Thoracic aorta (tissue), 2 donors: ENCODE measurements at places on chromosomes 6 and 20.

- DNase-seq, result no peak
Measured at GRCh38 chr20:32541323-32542258, 43.5 kb downstream of the NOL4L start.

DNA sequence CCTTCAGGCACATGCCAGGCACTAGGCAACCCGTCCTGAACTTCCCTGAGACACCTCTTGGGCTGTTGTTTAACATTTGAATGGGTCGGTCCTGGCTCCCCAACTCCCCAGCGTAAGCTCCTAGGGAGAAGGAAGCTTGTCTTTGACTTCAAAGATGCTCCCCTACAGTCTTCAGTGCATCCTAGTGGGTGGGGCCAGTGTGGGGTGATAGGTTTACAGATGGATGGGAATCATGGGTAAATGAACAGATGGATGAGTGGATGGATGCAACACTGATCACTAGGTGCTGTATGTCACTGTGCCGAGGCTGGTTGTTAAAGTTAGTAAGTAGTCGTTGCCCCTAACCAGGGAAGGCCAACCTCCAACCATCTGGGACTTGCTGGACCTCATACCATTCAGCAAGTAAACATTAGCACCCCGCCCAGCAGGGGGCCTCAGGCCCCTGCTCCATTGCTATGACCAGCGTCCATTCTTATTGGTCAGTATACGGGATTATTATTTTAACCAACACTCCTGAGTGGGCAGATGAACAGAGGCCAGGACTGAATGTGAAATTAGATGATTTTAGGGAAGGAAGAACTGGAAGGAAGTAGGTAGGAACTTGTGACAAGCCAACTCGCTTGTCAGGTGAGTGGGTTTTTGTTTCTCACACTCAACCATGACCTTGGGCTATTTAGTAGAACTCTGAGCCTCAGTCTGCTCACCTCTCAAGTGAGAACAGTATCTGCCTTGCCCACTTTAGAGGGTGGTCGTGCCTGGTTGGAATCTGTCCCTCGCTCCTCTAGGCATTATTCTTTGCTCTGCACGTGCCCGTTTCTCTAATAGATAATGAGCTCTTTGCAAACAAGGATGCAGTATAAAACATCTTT is 82.9 kb upstream of the FOXP4 start:
- peak; percentile 54 for DNase-seq

DNA sequence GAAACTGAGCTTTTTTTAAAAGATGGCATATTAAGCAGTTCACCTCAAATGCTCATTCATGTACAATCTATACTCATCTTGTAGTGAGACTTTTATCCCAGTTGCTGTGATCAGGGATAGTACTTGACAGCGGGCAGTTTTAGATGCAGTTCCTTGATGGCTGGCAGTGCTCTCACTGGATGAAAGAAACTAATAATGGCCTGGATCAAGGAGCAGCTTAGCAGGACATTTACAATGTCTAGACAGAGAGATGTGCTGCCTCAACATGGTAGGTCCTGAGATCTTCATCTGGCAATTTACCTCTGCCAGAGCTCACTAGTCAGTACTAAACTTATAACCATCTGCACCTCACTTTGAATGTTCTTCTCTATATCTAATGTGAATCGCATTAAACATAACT is 46.8 kb upstream of the LYRM2 start:
- no peak for DNase-seq

GRCh38 chr20:49742948-49743347 is 29.3 kb upstream of the B4GALT5 start:
- DNase-seq, result no peak

DNA sequence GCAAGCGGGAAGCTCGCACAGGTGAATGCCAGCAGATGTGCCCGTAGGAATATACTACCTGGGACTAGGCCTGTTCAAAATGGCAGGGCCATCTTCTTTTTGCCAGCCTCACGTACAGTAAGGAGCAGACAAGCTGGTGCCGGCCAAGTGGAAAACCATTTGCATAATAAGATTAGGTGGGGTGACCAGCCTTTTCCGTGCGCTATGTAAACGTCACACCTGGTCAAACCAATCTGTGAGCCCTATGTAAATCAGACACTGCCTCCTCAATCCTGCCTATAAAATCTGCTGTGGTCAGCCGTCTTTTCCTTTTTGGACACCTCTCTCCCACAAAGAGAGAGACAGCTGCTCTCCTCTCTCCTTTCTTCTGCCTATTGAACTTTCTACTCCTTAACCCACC is 60.8 kb upstream of the TMEM30A start:
- no peak for DNase-seq

DNA sequence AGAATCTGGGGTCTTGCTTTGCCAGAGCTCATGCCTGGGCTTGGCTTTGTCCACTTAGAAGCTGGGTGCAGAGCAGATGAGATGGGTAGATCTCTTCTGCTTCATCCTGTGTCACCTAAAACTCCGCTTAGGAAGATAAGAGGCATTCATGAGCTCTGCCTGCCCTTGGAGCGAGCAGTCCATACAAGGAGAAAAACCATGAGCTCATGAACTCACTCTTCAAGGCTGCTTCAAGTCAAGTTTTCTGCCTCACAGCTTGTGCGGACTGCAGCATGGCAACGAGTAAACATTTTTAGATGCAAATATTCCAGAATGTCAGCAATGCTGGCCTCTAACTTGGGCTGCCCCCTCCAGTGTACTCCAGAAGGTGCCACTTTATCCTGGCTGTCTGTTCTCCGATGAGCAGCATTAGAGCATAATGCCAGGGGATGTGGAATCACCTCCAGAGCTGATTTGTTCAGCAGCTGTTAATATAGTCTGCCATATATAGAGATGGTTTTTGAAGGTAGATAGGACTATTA is 10.7 kb upstream of the UQCC2 start:
- no peak for DNase-seq

DNA sequence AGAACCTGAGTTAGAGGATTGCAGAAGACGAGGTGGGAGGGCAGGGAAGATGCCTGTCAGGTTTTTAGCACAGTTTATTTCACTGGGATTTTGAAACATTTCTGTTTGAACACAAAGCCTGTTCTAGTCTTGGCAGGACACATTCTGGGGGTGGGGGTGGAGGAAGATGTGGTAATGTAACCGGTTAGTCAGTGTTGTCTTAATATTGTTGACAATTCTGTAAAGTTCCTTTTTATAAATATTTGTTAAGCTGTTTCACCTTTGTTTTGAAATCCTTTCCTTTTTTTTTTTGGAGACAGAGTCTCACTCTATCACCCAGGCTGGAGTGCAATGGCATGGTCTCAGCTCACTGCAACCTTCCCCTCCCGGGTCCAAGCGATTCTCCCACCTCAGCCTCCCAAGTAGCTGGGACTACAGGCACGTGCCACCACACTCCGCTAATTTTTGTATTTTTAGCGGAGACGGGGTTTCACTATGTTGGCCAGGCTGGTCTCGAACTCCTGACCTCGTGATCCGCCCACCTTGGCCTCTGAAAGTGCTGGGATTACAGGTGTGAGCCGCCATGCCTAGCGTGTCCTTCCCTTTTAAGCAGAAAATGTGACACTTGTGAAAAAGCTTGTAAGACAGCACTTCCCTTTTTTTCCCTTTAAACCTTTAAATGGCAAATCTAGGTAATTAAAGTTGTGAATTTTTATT is 20.2 kb downstream of the SLC9A8 start:
- no peak for DNase-seq

GRCh38 chr6:7974938-7975763 is 64.6 kb upstream of the TXNDC5 start:
- peak; percentile 28 for DNase-seq

DNA sequence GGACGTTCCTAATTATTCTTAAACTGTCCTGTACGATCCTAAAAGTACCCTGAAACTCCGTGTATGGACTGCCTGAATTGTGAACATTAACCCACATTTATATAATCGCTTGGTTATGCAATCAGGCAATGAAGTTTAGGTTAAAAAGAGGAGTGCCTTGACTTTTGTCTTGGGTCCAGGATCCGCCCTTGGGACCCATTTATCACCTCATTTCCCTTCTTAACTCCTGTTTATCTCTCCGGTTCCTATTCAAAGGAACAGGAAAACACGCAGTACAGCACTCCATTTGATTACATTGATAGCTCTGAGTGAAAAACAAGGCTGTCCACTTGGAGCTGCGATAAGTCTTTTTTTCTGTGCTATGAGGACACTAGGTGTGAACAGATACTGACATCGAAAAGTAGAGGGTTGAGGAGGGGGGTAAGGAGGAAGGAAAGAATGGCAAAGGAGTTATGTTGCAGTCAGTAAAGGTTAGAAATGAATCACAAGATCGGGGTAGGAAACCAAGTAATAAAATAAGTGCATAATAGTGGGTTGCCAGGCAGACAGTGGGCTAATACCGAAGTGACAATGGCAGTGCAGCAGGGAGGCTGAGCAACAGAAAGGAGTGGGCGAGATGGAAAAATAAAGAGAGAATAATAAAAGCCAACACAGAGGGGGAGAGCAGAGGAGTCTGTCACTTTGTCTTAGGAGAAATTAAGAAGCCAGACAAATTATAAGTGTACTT is 15.9 kb upstream of the PCK1 start:
- DNase-seq, result no peak
